ENCODE measurements at places on chromosomes 16 and 17.

DNA sequence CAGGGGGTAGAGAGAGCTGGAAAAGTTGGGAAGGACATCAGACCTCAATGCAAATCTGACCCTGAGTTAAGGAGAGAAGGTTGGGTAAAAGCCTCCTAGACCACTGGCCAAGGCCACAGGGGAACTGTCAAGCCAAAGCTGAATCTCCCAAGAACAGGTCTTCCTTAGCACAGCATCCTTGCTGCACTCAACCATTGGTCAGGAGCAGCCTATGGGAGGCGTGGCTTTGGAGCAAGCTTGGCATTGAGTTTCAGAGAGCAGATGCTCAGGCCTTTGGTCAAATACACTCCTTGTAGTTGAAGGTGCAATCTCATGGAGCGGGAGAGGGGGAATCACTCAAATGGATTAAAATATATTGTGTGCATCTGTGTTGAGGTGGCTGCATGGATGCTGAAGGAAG is 21.8 kb downstream of the SOX9 start:
- no peak for DNase-seq

- peak; percentile 79 for DNase-seq
Observed at GRCh38 chr17:63029541-63029940, 63.5 kb downstream of the TANC2 start.

- peak; percentile 44 for DNase-seq
Observed at GRCh38 chr17:54992797-54993639, 24.5 kb downstream of the STXBP4 start.

DNA sequence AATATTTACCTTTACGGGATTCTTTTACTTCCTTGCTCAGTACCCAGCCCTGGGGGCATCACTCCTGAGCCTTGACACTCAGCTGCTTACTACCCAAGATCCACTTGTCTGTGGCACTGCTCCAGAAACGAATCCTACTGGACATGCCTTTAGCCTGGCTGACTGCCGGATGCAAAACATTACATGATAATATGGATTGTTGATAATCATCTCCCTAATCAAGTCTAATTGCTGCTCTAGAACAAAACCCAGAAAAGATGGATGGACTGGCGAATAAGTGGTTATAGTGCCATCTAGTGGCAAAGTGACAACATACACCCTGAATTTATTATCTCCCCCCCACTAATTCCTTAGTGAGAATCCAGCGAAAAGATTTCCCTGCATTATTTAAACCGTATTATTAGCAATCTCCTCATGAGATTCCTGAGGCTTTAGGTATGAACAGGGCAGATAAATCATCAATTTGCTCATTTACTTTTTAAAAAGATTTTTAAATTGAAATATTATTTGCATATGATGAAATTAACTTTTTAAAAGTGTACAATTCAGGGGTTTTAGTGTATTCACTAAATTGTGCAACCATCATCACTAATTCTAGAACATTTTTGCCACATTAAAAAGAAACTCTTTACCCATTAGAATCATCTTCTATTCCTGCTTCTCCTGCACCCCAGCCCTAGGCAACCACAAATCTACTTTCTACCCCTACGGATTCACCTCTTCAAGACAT is 61.6 kb downstream of the RGS9 start:
- DNase-seq, result peak; percentile 62

GRCh38 chr17:66343531-66344078 is 41.2 kb downstream of the PRKCA start:
- no peak for DNase-seq

- peak; percentile 46 for DNase-seq
Observed at GRCh38 chr16:12455287-12455798, 348.3 kb downstream of the CPPED1 start.

- DNase-seq, result peak; percentile 86
Observed at GRCh38 chr16:58264961-58265479, 29.8 kb downstream of the PRSS54 start.

GRCh38 chr17:64028874-64029464 is 8.5 kb upstream of the ICAM2 start:
- peak; percentile 62 for DNase-seq

- no peak for DNase-seq
Observed at GRCh38 chr17:4987767-4988567, 492 bp upstream of the CAMTA2 start.

- no peak for DNase-seq
Observed at GRCh38 chr16:88730632-88731607, 24.6 kb downstream of the CTU2 start.

- DNase-seq, result no peak
Observed at GRCh38 chr17:53321651-53322050, 501.1 kb upstream of the KIF2B start.

DNA sequence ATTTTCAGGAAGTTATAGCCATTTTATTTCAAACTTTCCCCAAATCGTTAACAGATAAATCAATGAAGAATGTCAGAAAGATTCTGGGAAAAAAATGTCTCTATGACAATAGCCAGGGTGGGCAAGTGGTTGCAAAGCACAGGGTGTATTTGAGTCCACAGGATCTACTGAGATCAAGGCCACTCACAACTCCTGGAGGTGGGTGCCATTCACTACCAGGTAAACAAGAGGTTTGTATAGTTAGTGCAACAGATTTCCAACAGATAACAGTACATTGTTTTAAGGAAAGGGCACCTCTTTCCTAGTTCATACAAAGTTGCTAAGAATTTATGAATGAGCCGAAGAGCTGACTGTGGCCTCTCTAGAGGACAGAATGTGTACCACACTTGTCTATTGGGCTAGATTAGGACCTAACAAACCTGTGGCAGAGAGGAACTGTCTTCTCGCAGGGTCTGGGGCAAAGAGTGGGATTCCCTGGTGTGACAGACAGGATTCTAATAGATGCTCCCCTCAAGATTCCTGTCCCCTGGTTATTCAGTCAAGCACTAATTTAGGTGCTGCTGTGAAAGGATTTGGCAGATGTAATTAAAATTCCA is 52.0 kb upstream of the ZNF629 start:
- no peak for DNase-seq

GRCh38 chr17:61400717-61401388 is 1.2 kb downstream of the TBX2 start:
- DNase-seq, result peak; percentile 75

- no peak for DNase-seq
Observed at GRCh38 chr16:12681653-12682052, 122.0 kb downstream of the CPPED1 start.

- no peak for DNase-seq
Observed at GRCh38 chr17:50594128-50594823, 33.8 kb downstream of the CACNA1G start.

DNA sequence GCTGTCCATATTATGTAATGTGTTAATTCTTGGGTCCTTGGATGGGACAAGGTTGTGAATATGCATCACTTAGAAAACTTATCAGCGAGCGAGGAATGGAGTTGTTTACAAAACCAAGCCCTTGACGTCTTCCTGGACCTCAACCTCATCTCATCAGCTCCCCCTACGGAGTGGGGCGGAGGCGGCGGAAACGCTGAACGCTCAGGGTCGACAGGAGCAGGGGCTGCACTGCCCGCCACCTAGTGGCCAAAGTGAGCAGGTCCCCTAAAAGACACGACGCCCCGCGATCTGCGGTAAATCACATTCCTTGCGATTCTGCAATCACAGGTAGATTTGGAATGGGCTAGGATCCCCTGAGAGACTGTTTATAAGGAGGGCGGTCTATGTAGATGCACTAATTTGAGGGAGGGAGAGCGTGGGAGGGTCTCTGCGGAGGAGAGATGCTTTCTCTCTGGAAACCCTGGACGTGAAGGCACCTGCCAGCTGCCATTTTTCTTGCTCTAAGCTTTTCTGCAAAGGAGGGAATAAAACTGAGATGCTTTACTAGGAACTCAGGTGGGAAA is 5.4 kb upstream of the ICAM2 start:
- peak; percentile 77 for DNase-seq

DNA sequence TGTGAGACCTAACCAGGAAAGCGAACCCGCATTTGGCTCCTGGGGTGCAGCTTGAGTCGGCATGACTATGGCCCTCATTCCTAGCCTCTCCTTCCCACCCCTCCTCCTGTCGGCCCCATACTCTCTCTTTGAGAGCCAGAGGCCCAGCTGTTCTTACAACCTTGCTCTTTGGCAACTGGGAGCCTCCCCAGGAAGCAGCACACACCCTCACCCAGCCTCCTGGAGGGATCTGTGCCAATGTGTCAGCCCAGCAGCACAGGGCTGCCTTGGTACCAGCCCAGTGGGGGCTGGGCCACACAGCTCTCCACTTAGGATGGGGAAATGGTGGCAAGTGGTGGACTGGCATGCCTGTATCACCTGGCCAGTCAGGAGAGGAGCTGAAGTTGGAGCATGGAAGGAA is 70.3 kb upstream of the LGALS9 start:
- DNase-seq, result no peak

GRCh38 chr16:62194828-62195227 is 158.6 kb upstream of the CDH8 start:
- no peak for DNase-seq

- no peak for DNase-seq
Observed at GRCh38 chr16:27902551-27902950, 161.0 kb downstream of the GSG1L start.

DNA sequence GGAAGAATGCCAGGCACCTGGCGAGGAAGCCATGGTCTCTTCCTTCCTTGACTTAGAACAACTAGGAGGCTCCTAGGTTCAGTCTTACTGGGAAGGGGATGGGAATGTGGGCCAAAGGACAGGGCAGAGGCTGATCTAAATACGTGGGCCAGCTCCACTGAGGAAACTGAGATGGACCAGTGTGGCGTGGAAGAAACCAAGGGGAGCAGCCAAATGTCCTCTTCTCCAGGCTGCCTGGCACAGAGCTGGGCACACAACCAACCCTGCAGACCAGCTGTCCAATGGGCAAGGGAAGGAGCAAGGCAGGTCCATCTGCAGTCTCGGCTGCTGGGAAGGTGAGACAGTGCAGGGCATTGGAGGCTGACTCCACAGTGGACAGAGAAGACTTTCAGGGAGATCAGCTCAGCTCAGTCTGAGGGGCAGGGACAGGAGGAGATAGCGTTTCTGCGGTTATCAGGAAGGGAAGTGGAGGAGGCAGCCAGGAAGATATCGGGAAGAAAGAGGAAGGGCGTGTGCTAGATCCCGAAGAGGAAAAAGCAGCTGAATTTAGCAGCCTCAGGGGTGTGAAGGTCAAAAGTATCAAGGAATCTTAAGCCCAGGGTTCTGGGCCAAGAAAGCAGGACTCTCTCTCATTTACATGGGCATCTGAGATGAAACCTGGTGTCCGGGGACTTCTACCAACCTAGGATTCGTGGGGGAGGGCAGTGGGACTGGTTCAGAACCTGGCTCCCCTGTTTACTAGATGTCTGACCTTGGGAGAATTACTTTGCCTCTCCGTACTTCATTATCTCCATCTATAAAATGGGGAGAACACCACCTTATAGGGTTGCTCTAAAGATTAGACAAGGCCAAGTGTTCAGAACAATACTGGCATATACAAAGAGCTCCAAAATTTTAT is 1.8 kb downstream of the KIFC3 start:
- no peak for DNase-seq
